Cerebellar nuclear complex (tissue), 1 donor: ENCODE measurements at places on chromosomes 11 and 22.

- DNase-seq: no peak
Measured at GRCh38 chr11:824292-824880, 3.3 kb upstream of the CRACR2B start.

DNA sequence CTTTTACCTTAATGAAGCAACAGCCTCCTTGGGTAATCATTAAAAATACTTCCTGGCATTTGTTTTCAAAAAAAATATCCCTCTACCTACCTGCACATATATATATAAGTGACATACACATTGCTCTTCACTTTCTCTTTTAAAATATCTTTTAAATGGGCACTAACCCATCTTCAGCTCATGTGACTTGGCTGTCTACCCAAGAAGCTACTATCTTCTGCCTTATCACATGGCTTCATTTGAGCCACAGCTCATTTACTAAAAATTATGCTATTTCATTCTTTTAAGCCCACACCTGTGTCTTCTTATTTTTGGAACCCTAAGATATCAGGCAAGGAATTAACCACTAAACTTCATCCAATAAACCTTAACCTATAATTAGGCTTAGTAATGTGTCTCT, 37.0 kb upstream of the SOX6 start:
- no peak for DNase-seq

DNA sequence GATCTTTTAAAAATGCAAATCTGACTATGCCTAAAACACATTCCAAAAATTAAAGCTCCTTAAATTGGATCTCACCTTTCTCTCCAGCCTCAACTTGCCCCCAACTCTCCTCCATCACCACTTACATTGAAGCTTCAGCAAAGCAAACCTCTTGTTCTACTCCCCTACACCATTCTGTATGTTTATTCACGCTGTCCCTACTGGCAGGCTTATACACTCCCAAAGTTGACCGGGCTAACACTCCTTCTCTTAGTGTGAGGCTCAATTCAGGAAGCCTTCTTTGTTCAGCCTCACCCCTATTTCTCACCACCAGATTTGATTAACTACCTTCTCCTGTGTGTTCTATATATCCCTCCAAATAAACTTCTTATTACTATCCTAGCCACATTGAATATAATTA, 1.8 kb upstream of the GDPD4 start:
- DNase-seq: no peak

DNA sequence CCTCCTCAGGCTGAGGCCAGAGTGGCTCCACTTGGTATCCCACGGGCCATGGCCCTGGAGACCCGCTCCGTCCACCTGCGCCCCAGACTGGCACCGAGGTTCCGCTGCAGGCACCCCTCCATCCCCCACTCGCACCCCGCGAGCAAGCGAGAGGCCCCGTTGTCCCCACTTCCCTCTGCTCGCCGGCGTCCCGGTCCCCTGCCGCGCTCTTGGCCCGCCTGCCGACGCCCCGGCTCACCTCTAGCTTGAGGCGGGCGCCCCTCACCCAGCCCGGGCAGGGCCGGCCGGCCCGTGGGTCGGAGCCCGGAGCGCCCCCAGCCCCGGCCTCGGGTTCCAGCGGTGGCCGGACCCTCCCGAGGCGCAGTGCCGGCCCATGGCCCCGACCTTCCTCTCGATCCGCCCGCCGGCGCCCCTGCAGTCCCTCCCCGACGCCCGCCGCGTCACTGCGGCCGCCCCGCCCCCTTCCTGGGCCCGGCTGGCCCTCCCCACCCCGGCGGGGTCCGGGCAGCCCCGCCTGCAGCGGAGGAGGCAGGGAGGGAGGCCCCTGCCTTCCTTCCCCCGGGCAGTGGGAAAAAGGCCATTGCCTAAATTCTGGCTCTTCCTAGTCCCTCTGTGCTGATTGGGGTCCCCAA, at the start of gene PITPNM1:
Gene PITPNM1 (minus strand): TSS at position 414 of the 632 bp plus-strand sequence. CDS start 1,183 bp downstream, outside the sequence.
- DNase-seq: no peak

DNA sequence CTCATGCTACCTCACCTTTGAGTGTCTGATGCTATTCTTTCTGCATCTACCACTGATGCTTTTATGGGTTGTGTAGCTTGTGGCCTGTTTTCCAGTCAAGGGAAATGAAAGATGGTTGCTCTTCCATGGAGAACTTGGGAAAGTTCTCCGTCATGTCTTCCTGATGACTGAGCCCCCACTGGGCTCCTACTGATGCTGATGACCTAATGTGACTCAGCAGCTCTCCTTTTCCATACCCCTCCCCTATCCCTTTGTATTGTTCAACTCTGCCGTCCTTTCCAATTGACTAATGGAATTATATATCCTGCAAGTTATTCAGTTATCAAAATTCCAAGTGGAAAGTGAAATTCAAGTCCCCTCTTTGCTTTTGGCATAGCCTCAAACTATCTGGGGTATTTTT, 44.7 kb downstream of the REXO2 start:
- DNase-seq: no peak

DNA sequence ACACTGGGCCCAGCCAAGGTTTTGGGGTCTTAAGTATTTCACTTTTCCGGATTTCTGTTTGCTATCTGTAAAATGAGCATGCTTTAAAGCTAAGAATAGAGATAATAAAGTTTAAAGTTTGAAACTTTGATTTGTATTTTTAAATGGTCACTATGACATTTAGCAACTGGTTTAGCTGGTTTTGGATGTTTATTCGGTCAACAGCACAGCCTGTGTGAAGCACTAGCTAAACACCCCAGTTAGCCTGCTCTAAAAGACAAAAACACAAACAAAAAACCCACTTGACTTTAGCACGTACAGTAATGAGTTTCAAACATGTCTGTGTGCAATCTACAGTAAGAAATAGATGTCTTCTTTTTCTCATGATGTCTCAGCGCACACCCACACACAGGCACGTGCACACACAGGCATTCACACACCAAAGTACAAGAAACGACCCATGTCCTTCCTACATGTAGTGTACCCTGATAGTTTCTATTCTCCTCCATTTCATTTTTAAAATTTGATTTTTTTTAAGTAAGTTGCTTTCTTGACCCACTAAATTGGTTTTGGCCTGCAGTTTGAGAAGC, 29.4 kb downstream of the SLC1A2 start:
- DNase-seq: no peak

DNA sequence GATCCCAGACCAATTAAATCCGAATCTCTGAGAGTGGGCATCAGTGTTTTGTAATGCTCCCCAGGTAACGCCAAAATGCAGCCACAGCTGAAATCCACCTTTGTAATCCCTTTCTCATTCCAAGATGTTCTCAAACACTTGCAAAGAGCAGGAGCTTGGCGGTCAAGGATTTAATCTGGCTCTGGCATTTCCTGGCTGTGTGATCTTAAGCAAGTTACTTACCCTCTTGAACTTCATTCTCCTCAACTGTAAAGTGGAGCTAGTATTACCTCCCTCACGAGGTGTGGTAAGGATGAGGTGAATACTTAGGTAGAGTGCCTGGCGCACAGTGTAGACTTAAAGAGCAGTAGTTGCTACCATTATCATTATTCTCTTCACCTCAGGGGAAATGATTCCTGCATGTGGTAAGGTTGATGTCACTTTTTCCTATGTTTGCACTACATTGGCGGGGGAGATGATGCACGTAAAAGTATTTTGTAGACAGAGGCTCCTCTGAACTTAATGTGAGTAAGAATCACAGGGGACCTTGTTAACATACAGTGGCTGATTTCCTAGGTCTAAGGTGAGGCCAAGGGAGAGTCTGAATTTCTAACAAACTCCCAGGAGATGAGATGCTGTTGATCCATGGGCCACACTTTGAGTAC, 210.4 kb upstream of the PITPNB start:
- no peak for DNase-seq

DNA sequence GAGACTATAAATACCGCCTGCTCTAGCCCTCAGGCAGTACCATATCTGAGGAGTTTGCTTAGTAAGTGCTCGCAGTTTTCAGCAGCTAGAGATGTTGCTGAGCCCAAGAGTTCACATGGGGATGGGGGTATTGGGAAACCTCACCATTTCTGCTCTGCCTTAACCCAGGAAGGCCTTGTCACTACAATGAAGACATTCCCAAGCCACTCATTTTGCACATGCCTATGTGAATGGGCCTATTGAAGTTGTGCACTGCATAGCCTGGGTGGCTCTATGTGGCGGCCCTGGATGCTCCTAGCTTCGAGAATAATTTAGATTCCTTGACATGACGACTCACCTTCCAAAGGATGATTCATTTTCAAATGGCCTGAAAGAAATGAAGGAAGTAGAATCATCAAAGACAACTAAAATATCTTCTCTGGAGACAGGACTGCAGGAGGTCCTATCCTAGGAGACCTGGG, 163.4 kb downstream of the ADAMTS15 start:
- DNase-seq: no peak

DNA sequence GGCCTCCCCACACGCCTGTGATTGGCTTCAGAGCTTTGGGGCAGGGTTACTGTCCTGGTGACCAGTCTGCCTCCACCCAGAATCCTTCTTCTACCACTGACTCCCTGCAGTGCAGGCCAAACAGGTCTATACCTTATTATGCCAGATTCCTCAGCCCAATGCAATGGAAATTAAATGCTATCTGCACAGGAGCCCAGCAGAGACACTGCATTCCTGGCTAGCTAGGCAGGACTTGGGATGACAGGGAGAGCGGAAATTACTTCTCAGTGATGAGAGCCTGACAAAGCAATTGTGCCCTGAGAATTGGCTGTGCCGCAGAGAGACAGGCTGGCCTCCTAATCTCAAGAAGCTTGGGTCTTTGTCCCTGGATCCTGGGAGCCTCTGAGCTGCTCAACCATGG, 143.8 kb upstream of the NCAM1 start:
- no peak for DNase-seq

DNA sequence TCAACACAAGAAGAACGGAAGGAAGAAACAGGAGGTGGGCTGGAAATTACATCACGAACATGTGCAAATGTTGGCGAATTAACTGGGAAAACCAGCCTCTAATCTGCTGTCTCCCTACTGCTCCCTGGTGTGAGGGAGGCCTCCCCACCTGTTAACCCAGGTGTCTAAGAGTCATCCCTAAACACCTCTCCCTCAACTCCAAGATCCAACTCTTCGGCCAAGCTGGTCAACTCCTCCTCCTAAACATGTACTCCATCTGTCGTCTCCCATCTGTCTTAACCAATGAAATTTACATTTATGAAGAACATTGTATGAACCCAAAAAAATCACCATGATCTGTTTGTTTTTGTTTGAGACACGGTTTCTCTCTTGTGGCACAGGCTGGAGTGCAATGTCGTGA, 154.2 kb downstream of the LARGE1 start:
- no peak for DNase-seq

GRCh38 chr11:119901657-119902577, 172.9 kb upstream of the NECTIN1 start:
- no peak for DNase-seq

GRCh38 chr11:44351006-44351660, 41.2 kb upstream of the ALX4 start:
- DNase-seq: no peak
